T-helper 17 cell (primary cell): ENCODE measurements at places on chromosomes 4 and X.
A peak's percentile ranks its signal among the peaks of the same experiment; 100 is the strongest.

DNA sequence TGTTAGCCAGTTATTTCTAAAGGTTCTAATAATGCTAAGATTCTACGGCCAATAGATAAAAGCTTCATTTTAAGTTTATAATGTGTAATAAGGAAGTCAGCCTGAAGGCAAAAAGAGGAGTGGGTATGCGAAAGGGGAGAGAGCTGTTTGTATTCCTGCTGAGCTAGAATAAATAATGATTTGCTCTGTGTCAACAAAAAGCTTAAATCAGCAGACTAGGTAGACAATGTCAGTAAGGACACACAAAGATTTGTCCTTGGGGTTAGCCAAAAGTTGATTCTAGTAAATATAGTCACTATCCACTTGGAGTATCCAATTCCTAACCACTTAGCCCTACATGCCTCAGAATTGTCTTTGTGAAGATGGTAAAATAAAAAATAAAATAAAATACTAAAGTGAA, 90.3 kb upstream of the GRIA3 start:
- no peak for DNase-seq

GRCh38 chrX:14817571-14817970, 55.3 kb downstream of the FANCB start:
- DNase-seq = no peak

DNA sequence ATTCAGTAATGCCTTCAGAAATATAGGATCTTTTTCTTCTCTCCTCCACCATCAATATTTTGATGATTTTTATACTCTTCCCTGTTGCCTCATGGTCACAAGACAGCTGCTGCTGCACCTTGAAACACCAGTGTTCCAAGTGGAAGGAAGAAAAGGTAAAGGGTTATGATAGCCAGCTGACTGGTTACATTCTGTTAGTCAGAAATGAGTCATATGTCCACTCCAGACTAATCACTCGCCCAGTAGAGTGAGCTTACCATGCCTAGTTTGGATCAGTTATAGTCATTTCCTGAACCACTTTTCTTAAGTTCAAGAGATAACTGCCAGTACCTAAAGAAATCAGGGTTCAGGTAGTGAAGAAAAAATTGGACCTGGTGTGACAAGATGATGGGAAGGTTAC, 532.3 kb upstream of the SMIM31 start:
- DNase-seq = no peak

- no peak for DNase-seq
Observed at GRCh38 chr4:158376106-158376840, 145.4 kb upstream of the RXFP1 start.

DNA sequence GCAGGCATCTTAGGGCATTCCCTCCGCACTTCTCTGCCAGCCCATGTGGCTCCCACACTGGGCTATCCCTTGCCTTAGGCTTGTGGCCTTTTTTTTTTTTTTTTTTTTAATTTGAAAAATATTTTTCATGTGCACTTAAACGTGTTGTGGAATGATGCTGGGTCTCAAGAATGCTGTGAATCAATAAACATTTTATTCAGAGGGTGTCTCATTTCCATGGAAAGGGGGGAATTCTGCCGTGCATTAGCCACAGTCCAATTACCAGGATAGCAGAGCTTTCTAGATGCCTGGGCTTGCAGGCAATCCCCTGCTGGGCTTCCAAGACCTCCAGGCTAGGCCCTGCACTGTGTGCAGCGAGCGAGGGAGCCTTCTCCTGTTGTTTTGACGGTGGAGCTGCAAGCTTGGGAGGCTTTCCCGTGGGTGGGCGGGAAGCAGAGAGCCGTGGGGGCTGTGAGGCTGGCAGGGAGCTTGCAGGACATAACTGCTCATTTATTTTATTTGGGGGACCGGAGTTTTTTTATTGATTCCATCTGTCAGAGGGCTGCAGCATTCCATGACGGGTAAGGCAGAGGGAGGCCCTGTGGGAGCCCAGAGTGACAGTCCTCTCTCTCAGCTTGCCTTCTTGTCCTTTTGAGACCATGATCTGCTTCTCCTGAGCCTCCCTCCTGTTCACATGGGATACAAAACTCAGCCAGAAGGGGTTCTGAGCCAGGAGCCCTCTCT, 2.6 kb upstream of the CPZ start:
- no peak for DNase-seq

GRCh38 chr4:114076899-114077570, 97.6 kb upstream of the ARSJ start:
- DNase-seq = no peak

DNA sequence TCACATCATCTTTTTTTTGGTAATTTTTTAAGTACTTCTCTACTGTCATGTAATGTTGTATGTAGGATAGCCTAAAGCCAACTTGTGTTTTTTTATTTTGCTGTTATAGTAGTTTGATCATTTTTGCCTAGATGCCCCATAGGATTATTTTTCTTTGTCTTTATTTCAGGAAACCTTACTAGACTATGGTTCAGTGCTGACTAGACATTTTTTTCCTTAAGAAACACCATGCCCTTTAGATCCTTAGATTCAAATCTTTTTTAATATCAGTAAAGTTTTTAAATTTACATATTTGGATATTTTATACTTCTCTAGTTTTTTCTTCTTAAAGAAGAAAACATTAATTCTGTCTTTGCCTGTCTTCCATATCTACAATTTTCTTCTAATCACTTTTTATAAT, 221.3 kb downstream of the IDS start:
- DNase-seq = no peak

DNA sequence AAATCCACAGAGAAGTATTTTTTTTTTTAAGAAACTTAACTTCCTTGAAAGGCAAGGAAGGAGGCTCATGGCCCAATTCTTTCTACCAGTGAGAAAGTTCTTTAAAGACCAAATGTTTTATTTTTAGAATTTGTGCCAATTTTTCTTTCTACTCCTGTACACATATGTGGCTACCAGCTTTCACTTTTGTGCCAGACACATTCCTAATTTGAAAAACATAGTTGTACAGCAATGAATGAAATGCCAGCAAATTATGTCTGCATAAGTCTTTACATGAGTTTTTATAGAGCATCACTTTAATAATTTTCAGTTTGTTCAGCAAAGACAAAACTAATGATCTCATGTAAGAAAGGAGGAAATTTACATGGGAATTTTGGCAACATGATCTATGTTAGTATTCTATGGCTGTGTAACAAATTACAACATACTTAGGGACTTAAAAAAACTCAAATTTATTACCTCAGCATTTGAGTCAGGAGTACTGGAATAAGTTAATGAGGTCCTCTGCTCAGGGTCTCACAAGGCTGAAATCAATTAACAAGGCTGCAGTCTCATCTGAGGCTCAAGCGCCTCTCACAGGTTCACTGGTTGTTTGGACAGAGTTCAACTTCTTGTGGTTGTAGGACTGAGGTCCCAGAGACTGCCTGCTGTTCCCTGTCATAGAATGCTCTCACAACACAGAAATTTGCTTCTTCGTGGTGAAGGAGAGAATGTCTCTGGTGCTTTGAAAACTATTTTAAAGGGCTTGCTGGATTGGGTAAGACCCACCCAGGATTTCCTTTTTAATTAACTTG, 678.2 kb upstream of the FAM241A start:
- DNase-seq = no peak

DNA sequence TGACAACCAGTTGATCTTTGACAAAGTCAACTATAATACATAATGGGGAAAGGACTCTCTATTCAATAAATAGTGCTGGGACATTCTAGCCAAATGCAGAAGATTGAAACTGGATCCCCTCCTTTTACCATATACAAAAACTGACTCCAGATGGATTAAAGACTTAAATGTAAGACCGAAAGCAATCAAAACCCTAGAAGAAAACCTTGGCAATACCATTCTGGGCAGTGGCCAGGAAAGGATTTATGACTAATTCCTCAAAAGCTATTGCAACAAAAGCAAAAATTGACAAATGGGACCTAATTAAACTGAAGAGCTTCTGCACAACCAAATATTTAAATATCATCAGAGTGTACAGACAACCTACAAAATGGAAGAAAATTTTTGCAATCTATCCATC, 185.1 kb downstream of the NPNT start:
- DNase-seq = no peak

- no peak for DNase-seq
Observed at GRCh38 chr4:19455196-19455595, 796.5 kb upstream of the SLIT2 start.

GRCh38 chr4:120636120-120636630, 286.4 kb downstream of the PRDM5 start:
- no peak for DNase-seq

DNA sequence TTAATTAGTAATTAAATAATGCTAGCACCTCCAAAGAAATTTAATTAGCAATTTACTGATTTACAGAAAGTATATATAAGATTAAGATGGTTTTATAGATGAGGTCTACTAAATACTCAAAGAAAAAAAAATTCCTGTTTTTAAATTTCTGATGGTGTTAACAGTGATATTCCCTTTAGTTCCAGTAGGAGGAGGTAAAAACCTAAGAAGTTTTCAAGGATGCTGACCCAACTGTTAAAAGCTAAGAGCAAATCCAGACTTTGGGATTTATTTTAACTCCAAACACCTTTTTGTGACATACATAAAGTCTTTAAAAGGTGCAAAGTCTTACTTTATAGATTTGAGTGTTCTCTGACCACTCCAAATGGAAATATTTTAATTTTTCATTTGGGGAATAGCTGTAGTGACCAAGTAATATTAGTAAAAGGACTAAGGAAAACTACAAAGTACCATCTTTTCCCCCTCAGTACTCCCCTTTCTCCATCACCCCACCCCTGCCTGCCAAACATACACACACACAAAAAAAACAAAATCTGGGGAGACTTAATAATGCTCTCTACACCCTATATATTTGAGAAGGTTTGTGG, 34.2 kb upstream of the CSN1S1 start:
- no peak for DNase-seq

GRCh38 chr4:147019091-147019490, 73.4 kb upstream of the TTC29 start:
- DNase-seq = peak; percentile 38

DNA sequence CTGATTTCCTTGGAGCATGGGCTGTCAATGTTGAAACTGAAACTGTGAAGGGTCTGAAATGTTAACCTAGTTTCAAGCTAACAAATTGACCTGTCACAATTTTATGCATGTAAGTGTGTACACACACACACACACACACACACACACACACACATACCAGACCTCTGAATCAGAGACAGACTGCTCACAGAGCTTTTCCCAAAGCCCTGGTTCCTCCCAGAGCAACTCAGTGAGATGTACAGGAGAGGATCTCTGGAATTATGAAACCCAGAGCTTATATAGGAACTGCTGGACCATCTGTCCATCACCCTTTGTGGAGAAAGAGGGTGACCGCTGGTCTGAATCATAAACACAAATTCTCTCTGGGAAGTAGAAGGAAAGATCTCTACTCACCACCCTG, 228.1 kb upstream of the PRPS2 start:
- DNase-seq = no peak
